ENCODE measurements at places on chromosomes 11 and 22.
A peak's percentile ranks its signal among the peaks of the same experiment; 100 is the strongest.

GRCh38 chr11:14539982-14540421 lies 19.8 kb upstream of the PSMA1 start:
- DNase-seq: no peak

GRCh38 chr11:4826425-4826824 lies 5.3 kb downstream of the OR51F2 start:
- DNase-seq: no peak

GRCh38 chr11:100984668-100985067 lies 144.9 kb downstream of the PGR start:
- DNase-seq: no peak

DNA sequence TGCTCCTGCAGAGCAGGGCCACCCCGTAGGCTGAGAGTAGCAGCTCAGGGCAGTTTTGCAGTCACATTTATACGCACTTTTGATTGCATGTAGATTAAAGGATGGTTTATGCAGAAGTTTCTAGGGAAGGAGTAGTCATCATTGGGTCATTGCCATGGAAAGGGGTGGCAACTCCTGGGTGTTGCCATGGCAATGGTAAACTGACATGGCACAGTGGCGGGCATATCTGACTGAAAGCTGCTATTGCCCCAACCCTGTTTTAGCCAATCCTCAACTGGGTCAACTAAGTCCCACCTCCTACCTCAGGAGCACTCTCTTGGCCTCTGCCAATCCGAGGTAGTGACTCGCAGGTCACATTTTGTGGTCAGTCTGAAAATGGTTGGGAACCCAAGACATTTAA lies 2.4 kb upstream of the ARSA start:
- no peak for DNase-seq

GRCh38 chr22:22666307-22667091 lies 22.1 kb downstream of the GGTLC2 start:
- peak; percentile 41 for DNase-seq

DNA sequence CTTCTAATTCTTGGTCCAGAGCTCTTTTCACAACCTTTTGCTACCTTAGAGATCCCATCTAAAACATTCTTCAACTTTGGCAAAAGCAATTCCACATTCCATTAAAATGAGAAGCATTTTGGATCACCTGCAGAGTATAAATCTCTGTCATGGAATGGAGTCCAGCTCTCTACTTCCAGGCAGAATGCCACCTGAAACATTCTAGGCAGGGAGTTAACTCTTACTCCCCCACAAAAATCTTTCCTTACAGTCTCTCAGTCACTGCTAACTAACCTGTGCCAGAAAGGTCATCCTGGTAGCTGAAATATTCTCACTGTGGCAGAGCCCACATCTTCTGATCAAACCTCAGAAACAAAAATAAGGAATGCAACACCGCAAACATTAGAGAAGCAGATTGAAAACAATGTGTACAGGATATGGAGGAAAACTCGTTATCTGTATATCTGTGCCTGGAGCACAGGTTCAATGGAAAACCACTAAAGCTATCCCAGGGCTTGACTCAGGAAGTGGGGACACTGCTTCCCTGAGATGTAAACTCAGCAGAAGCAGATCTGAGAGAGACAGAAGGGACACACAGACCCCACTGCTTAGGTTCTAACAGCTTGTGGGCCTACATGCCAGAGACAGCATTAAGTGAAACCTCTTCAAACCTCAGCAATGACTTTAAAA lies 78.9 kb downstream of the KCNC1 start:
- no peak for DNase-seq

DNA sequence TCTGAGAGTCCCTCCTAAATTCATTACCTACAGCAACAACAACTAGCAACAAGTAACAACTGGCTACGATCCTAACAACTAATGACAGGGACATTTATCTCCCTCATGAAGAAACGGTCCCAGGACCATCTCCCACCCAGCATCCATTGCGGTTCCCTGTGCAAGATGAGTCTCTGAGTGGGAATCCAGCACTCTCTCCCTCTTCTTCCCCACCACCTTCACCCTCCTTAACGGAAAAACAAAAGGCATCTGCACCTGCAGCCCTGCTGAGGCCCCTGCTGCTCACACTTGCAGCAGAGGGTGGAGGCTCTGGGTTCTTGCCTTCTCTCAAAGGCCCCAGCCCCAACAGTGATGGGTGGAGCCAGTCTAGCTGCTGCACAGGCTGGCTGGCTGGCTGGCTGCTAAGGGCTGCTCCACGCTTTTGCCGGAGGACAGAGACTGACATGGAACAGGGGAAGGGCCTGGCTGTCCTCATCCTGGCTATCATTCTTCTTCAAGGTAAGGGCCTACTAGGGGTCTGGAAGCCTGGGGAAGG lies at the start of gene CD3G:
TSS of gene CD3G (plus strand) at position 364 of the 535 bp plus-strand sequence. CDS start at position 444, 80 bp downstream.
- no peak for DNase-seq

DNA sequence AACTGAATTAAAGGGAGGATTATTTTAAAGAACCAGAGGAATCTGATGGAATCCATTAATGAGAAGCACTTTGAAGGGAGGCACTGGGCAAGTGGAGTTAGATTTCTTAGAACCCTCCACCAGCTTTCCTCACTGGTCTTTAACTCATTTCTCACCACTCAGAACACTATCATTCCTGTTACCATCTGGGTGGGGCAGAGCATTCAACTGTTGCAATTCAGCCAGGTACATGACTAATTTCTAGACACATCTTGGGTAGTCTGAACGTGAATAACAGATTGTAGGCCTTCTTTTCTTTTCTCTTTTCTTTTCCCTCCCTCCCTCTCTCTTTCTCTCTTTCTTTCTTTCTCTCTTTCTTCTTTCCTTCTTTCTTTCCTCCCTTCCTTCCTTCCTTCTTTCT lies 15.5 kb upstream of the MMP1 start:
- no peak for DNase-seq

GRCh38 chr11:26247340-26247739 lies 84.6 kb upstream of the ANO3 start:
- DNase-seq: no peak

DNA sequence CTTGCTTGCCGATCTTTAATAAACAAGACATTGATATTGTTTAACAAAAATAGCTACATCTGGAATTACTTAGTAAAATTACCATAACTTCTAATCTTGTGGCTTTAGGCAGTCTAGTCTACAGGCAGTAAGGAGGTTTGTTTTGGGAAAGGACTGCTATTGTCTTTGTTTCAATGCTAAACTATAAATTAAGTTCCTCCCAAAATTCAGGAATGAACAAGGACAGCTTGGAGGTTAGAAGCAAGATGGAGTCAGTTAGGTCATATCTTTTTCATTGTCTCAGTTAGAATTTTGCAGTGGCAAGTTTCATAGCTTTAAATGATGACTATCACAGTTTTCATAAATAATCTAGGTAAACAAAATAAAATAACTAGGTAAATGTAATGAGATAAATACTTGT lies 36.1 kb upstream of the INCENP start:
- no peak for DNase-seq

DNA sequence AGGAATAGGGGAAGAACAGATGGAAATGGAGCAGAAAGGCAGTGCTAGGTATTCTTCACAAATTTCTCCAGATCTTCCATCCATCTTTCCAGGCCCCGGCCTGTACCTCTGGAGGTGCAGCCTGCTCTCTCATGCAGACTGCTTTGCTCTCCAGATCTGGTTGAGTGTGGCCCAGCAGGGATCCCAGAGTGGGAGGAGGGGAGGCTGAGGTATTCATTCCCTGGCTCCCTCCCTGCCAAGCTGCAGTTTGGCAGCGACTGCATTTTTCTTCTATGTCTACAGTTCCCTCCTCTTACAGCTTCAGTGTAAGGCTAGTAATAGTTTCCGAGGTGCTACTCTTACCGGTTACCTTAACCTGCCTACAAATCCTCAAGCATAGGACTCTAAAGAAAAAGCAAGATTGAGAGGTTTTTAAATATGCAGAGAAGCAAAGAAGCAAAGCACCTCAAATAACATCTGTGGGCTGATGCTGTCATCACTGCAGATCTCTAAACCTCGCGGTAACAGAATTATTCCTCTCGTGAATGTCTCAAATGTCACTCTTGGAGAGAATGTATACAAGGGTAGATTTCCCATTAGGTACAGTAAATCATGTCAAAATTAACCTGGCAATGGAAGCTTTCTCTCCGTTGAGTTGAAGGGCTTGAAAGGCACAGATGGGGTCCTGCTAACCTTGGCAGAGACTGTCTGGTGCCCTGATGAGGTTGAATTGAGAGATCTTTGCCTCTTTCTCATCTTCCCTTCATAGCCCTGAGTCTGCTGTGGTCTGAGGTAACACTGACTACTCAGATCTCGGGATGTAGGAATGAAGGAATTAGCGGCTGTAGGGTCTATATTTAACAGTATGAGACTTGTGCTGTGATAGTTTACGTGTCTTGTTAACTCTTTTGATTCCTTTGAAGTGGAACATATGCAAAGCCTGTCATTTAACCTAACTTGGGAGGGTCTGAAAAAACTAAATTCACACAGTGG lies 297.9 kb upstream of the C11orf87 start:
- no peak for DNase-seq

DNA sequence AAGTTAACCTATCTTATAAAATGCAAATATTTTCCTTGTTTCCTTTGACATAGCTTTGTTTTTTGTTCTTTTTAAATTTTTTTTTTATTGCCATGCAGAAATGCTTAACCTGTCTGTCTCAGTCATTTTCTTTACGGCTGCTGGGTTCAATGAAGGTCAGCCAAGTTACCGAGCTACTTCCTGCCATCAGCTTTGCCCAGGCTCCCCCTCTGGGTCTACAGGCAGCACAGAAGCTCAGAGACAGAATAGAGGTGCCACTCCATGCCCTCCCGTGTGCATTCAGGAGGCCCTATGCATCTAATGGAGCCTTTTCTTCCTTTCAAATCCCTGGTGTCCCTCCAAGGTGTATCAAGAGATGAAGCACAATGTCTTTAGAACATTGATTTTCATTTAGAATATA lies 411.0 kb upstream of the NARS2 start:
- DNase-seq: no peak

- no peak for DNase-seq
Measured at GRCh38 chr11:39777035-39777434, 1682.4 kb downstream of the LRRC4C start.

DNA sequence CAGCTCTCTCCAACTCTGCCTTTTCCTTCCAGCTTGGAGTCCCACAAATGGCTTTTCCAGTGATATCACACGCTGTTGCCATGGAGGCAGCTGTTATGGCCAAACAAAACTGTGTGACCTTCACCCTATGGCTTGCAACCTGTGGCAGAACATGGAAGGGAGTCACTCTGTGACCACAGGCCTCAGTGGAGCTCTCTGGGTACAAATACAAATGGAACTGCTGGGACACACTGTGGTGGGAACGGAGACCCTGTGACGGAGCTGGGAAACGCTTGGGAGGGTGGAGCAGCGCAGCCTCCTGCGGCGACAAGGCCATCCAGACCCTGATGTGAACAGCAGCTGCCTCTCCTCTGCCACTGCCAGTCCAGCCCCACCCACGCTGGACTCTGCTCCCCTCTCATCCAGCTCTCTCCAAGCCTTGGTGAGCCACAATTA lies 162.5 kb downstream of the ETS1 start:
- no peak for DNase-seq

- DNase-seq: no peak
Measured at GRCh38 chr11:19365743-19366410, 125.1 kb upstream of the E2F8 start.

DNA sequence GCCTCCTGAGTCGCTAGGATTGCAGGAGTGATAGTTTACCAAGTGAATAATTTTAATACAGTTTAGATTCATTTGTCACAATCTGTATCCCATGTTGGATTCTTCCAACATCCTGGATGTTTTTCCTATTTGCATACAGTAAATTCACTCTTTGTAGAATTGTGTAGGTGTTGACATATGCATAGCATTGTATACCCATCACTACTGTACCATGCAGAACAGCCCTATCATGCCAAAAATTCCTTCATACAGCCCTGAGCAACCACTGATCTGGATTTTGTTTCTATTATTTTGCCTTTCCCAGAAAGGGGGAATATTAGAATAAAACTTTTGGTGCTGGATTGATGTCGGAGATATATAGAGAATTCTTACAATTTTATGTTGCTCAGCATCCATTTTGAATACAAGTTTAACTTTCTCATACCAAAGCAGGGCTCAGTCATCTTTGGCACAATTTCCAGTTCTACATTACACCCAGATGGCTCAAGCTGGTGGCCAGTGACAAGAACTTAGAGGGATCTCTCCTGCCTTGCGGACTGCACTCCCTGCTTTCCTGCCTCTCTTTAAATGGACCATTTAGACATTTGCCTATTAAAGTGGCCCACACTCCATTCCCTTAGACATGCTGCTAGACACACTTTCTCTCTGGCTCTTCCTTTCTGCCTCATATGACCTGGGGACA lies 45.4 kb upstream of the CFAP300 start:
- no peak for DNase-seq

DNA sequence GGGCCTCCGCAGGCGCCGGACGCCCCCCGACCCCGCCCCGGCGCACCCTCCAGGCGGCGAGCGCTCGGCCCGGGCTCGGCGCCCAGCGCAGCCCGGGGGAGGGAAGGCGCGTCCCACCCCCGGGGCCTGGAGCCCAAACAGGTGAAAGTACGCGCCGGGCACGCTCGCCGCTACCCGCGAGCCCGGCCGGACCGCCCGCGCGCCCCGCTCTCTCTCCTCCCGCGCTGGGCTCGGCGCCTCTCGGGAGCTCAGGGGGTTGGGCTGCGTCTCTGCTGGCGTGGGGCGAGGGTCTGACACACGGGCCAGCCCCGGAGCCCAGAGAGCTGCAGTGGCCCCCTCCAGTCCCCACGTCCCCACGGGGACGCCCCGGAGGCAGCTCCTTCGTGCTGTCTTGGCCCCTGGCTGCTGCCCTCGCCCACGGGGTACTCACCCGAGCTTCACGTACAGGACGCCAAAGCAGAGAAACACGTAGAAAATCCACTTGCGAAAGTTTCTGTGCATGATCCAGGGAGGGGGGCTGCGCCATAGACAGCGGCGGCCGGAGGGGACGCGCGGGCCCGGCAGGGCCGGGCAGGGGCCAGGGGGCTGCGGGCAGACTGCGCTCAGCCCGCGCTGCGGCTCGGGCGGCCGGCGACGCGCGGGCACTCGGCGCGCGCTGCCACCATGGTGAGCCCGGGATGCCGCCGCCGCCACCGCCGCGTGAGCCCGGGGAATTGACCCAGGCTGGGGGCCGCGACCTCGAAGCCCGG lies 534 bp downstream of the WNT7B start:
- no peak for DNase-seq

GRCh38 chr11:78033040-78033439 lies 10.0 kb upstream of the KCTD14 start:
- DNase-seq: no peak

- no peak for DNase-seq
Measured at GRCh38 chr11:73579641-73580434, 18.1 kb downstream of the FAM168A start.
